AG04450 (cell line): ENCODE measurements at places on chromosomes 1 and 21.

- no peak for DNase-seq
Observed at GRCh38 chr21:26965040-26965906, 1.6 kb downstream of the ADAMTS5 start.

- no peak for DNase-seq
Observed at GRCh38 chr1:230828421-230828820, 39.9 kb downstream of the C1orf198 start.

GRCh38 chr1:54028306-54029251 is 10.6 kb upstream of the LDLRAD1 start:
- no peak for DNase-seq

GRCh38 chr1:190353538-190354101 is 124.0 kb downstream of the BRINP3 start:
- DNase-seq: no peak

DNA sequence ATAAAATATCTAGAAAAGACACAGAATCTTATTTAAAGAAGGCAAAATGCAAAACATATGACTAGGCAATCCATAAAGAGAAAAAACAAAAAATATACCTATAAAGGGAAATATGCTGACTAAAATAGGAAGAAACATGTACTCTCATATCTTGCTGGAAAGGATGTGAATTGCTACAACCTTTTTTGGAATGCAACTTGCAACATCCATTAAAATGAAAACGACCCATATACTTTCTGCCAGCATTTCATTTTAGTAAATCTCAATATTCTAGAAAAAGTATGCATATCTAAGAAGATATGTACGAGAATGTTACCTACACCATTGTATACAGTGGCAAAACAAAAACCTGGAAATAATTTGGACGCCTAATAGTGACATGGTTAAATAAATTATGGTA is 56.6 kb downstream of the EDEM3 start:
- DNase-seq: no peak

DNA sequence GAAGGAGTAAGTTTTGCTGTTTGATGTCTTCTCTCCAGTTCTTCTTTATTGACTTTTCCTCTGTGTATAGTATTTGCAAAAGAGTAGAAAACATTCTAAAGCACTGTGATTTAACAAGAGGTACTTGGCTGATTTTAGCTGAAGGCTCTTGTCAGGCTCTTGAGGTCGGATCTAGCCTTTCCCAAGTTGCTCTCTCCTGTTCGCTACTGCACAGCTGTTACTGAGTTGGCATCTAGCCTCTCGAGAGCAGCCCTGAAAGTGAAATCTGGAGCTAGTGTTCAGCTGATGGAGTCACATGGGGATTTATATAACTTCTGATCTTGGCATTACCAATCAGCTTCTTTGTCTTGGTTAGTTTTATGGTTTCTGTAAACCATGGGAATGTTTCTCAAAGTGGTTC is 193.1 kb downstream of the RYR2 start:
- no peak for DNase-seq

GRCh38 chr1:224545571-224545970 is 70.5 kb upstream of the CNIH3 start:
- DNase-seq: no peak

DNA sequence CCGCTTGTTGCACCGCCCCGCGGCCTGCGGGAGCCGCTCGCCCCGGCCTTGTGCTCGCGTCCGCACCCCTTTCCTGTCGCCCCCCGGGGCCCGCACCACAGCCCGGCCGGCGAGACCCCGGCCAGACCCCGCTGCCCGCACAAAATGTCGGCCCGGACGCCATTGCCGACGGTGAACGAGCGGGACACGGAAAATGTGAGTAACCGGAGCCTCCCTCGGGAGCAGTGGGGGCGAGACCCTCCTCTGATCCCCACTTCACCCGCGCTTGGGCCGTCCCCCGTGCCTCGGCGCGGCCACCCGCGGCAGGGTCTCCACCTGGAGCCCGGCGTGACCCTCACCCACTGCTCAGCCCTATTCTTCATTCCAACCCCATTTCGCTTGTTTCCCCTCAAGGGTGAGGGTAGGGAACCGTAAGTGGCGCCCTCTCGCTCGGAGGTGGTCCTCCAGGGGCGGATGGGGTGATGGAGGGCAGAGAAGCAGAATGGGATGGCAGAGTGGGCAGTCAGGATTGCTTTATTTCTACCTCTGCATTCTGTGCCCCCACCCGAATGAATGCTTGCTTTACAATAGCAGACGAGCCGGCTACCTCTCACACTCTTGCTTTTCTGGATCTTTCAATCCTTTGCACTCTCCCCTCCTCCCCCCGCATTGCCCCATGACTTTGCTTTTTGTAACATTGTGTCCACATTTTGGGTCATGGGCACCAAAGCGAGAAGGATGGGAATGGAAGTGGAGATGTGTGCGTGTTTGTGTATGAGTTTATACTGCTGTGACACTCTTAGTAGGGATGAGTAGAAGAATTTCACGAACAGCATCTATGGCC is 954 bp downstream of the MARK1 start:
- DNase-seq: no peak
